ENCODE measurements at places on chromosomes 5 and 9. TPM values are rescaled to one million over a fixed set of nuclear protein-coding genes. Genes with fewer than 3 reads are reported as not detected.

Gene EQTN
- total RNA-seq: not detected

Gene GCNT4
- 0.16 TPM for total RNA-seq

Gene CWC27
- 13.7 TPM for total RNA-seq

Gene RAI14
- total RNA-seq: 47.6 TPM

Gene ENTREP1
- total RNA-seq: 0.70 TPM

Gene SLC25A2
- total RNA-seq: not detected

Gene HTR1A
- total RNA-seq: not detected

Gene INSL4
- 17.9 TPM for total RNA-seq

Gene LAMC3
- 2.0 TPM for total RNA-seq

Gene TPRN
- total RNA-seq: 11.0 TPM

Gene OSMR
- 47.0 TPM for total RNA-seq

Gene C9orf50
- not detected for total RNA-seq

Gene ADGRV1
- 0.56 TPM for total RNA-seq

Gene LPAR1
- 23.3 TPM for total RNA-seq

Gene CNTNAP3
- total RNA-seq: 10.0 TPM

Gene ARID3C
- total RNA-seq: 0.21 TPM

Gene C9orf153
- 0.21 TPM for total RNA-seq

Gene ADAMTS13
- 0.60 TPM for total RNA-seq

Gene DBH
- total RNA-seq: not detected

Gene PDZD2
- total RNA-seq: 0.60 TPM

Gene LECT2
- not detected for total RNA-seq

Gene SLC6A3
- 0.97 TPM for total RNA-seq

Gene SLC31A2
- total RNA-seq: 7.6 TPM

Gene LCN2
- 3.7 TPM for total RNA-seq

Gene ANKRD31
- total RNA-seq: 0.05 TPM

Gene PKD2L2
- total RNA-seq: 0.12 TPM

Gene PGM5
- not detected for total RNA-seq

Gene F2RL1
- total RNA-seq: 262 TPM

Gene CCNJL
- 11.1 TPM for total RNA-seq

Gene NELFB
- total RNA-seq: 60.5 TPM

Gene CNOT8
- total RNA-seq: 36.8 TPM

Gene ZNF658
- 1.7 TPM for total RNA-seq

Data from A549 treated with Hydrocortisone at 1 μM for 4 hours (cell line).